ENCODE measurements at places on chromosomes 5 and 9.

DNA sequence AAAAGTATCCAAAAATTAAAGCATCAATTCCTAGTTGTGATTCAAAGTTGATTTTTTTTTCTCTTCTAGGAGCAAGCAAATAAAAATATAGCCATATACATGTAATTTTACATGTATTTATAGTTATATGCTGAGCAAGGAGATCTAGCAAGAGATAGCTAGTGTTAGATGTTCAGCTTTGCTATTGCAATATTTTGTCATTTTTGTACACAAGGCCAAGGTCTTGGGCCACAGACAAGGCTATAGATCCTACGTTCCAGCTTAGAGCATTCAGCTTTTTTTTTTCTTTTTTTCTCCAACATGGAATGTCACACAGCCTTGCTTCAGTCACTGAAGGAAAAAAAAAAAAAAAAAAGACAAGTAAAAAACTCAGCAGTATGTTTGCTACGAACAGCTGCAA is 36.8 kb downstream of the HMGCR start:
- DNase-seq: no peak

DNA sequence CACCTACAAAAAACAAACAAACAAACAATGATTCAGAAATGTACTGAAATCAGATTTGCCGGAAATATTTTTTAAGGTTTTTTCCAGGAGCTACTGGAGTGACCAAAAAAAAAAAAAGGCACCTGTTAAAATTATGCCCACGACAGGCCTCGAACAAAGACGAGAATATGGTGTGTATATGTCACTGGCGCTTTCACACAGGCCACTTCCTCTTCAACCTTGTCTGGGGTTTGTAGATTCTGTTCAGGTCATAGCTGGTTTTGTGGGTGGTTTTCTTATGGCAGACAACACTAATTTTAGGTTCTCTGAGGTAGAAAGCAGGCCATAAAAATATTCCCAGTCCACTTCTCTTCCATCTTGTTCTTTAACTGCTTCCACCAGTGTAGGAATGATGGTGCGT is 7.0 kb downstream of the NDUFB6 start:
- no peak for DNase-seq

DNA sequence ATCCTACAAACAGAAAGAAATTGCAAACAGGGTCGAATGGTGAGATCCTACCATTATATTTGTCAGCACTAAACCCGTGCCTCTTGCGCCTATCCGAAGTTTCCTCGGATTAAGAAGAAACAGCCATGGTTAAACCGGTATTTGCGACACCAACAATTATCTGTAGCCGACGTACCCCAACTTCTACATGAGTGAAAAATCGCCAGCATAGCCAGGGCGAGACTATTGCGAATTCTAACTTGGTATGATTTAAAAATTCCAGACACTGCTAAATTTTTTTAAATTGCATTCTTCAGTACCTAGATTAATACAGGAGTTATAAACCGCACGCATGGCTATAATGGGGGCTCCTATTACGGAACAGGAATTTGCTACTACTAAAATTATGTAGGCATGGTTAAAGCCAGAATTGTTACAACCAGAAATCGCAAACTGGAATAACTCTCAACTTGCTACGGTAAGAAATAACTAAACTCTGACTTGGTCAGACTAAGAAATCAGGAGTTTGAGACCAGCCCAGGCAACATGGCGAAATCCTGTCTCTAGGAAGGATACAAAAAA is 25.3 kb upstream of the ANXA2R start:
- no peak for DNase-seq

- no peak for DNase-seq
Observed at GRCh38 chr5:67297376-67297775, 100.8 kb upstream of the CD180 start.

- DNase-seq: no peak
Observed at GRCh38 chr5:18113721-18114120, 479.5 kb downstream of the TAF11L14 start.
